GM23338 (cell line): ENCODE measurements at places on chromosomes 7 and 10.

DNA sequence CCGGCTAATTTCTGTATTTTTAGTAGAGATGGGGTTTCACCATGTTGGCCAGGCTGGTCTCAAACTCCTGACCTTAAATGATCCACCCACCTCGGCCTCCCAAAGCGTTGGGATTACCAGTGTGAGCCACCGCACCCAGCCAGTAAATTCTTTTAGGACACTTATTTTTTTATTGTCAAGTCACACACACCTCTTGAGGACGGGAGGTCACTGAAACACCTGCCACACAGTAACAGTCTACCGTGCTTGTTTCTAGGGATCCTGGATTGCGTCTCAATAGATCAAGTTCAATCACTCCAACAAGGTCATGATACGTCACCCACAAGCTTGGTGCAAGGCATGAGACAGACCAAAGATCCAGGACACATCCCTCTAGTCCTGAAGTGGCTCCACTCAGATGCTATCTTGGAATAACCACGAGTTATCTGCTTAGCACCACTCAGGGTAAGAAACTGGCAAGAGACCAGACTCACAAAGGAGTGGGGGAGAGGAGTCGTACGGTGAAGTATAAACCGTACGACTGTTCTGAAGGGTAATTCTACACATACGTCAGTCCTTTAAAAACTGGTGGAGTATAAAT lies 58.9 kb upstream of the NCAPG2 start:
- DNase-seq, result no peak

GRCh38 chr10:79384773-79385391 lies 37.6 kb downstream of the PPIF start:
- DNase-seq, result no peak

DNA sequence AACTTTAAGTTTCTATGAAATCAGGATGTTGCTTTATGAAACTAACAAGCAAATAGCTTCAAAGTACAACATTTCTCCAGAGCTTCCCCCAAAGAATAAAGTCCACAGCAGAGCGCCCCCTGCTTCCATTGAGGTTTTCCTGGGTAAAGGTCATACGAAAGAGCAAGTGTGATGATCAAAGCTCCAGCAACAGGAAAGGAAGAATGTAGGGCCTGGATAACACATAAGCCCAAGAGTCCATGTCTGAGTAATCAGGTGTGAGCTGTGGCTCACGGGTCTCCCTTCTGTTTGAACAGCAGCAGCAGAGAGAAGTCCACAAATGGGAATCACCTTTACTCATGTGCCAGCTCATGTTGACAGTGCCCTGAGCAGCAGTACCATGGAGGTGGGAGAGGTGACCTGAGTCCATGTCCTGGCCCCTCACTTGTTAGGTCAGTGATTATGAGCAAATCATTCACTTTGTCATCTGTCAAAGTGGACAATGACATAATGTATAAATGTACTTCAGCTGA lies 50.5 kb downstream of the MRPL32 start:
- DNase-seq, result peak; percentile 54

- peak; percentile 85 for DNase-seq
Observed at GRCh38 chr7:31782411-31782991, 95.5 kb downstream of the PPP1R17 start.

- DNase-seq, result peak; percentile 29
Observed at GRCh38 chr10:130742941-130743675, 568.4 kb downstream of the TCERG1L start.

GRCh38 chr7:45130910-45131309 lies 19.4 kb upstream of the TBRG4 start:
- DNase-seq, result no peak

DNA sequence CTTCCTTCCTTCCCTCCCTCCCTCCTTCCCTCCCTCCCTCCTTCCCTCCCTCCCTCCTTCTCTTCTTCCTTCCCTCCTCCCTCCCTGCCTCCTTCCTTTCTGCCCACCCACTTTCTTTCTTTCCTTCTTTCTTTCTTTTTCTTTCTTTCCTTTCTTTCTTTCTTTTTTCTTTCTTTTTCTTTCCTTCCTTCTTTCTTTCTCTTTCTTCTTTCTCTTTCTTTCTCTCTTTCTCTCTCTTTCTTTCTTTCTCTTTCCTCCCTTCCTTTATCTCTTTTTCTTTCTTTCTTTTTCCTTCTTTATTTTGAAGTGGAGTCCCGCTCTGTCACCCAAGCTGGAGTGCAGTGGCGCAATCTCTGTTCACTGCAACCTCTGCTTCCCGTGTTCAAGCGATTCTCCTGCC lies 33.7 kb upstream of the GTF2IRD1 start:
- no peak for DNase-seq

GRCh38 chr7:20282959-20283358 lies 47.7 kb upstream of the ITGB8 start:
- no peak for DNase-seq

- no peak for DNase-seq
Observed at GRCh38 chr10:98217801-98218200, 50.2 kb downstream of the LOXL4 start.

DNA sequence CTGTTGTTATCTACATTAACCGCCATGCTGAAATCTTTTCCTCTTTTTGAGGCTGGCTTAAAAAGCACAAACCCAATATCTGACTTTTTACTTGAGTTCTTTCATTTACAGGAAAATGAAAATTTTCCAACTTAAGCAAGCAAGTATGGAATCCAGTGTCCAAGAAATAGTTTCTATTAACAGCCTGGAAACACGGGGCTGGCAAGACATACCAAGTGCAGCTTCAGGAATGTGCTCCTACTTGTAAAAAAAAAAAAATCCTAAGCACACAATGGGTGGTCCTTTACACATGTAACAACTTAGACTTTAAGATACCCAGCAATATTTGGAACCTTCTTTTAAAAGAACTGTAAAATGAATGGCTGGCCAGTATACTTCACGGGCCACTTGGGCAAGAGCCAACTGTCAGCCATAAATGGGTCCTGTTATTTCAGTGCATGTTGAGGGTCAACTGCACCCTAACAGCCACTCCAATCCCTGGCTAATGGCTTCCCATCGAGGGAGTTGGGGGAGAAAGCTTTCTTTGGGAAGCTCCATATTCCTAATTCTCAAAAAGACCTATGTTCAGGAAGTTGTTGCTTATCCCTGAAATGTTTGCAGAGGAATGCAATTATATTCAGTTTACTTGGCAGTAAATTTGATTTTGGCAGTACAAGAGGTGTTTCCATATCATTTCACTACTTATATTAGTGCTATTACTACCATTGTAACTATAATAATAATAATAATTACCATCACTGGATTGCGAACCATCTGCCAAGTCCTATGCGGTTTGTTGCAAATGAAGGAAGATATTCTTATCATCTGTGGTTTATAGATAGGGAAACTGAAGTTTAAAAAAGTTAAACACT lies 236.4 kb upstream of the TMEM72 start:
- DNase-seq, result no peak

GRCh38 chr7:149670288-149670687 lies 103.1 kb downstream of the ZNF467 start:
- DNase-seq, result no peak

- DNase-seq, result no peak
Observed at GRCh38 chr10:122387572-122387971, 13.1 kb downstream of the PLEKHA1 start.

DNA sequence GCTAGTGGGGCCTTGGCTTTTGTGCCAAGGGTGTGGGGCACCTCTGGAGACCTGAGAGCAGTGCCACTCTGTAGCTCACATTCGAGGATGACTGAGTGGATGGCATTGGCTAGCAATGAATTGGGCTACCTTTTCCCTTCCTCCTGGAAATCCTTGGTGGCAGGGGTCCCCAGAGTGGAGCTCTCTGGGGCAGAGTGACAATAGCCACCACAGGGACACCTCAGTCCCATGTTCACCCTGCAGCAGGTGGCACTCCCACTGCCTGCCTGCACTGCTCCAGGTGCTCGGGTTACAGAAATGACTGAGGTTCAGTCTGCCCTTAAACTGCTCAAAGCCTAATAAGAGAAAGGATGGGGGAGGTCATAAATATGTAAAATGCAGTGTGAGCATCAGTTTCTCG lies 17.8 kb downstream of the BTBD16 start:
- DNase-seq, result no peak

DNA sequence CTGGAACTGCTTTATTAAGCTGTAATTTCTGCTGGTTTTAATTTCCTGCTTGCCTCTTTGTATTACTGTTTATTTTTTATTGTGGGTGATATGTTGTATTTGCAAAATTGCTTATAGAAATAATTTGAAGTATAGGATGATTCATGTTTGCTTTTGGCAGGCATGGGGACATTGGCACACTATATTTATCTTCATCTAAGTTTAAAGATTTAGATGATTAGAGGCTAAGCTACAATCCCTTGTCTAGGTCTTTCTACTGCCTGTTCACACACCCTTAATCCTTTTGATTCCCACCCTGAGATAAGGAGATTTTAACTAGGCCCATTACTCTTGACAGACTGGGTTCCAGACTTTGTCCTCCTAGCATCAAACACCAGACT lies 182.8 kb upstream of the KAT6B start:
- DNase-seq, result no peak

DNA sequence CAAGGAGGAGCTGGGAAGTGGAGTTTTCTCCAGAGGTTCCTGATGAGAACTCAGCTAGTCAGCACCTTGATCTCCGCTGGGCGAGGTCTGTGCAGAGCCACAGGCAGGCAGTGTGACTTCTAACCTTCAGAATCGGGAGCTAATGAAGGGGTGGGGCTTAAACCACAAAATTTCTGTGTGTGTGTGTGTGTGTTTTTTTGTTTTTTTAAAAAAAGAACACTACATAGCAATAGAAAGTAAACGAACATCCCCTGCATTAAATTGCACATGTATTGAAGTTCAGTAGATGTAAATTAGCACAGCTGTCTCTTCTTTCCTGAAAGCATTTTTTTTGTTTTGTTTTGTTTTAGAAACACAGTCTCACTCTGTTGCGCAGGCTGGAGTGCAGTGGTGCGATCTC lies 46.2 kb downstream of the RBM17 start:
- no peak for DNase-seq

- no peak for DNase-seq
Observed at GRCh38 chr10:96216775-96217174, 54.6 kb downstream of the BLNK start.

- DNase-seq, result no peak
Observed at GRCh38 chr7:66142996-66143395, 28.3 kb downstream of the CRCP start.

GRCh38 chr10:68597407-68597806 lies 37.3 kb downstream of the TET1 start:
- no peak for DNase-seq

DNA sequence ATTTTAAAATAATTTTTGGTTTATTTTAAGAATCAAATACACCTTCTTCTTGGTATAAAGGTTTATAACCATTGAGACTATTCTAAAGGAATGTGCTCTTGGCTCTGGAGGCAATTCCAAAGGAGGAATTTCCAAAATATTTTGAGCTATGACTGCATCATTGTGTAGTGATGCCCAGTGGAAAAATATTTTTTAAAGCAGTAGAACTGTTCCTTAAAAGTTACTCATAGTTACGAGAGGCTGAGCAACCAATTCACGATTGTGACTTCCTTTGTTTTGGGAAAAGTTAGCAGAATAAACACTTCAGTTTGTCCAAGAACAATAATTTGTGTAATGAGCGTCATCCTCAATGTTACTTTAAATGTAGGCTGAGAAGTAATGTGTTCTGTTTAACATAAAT lies 233.6 kb downstream of the BAMBI start:
- DNase-seq, result no peak

DNA sequence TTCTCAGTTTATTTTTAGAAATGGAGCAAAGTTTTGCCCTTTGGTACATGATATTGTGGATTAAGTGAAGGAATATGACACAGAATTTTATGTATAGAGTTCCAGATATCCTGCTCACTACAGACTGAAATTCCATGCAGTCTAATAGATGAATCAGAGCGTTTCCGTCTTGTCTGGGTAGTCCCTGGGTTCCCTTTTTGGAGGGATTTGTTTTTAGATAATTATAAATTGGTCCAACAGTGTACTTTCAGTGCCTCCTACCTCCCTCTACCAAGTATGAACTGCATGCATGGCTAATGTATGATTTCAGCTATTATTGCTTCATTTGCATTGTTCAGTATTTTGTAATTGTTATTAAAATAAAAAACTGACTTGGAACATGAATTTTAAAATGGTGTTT lies 74.4 kb downstream of the SEPTIN7 start:
- DNase-seq, result no peak

- DNase-seq, result no peak
Observed at GRCh38 chr7:23373151-23374004, 74.2 kb downstream of the MALSU1 start.

GRCh38 chr7:50791363-50791937 lies 8.8 kb upstream of the GRB10 start:
- no peak for DNase-seq

DNA sequence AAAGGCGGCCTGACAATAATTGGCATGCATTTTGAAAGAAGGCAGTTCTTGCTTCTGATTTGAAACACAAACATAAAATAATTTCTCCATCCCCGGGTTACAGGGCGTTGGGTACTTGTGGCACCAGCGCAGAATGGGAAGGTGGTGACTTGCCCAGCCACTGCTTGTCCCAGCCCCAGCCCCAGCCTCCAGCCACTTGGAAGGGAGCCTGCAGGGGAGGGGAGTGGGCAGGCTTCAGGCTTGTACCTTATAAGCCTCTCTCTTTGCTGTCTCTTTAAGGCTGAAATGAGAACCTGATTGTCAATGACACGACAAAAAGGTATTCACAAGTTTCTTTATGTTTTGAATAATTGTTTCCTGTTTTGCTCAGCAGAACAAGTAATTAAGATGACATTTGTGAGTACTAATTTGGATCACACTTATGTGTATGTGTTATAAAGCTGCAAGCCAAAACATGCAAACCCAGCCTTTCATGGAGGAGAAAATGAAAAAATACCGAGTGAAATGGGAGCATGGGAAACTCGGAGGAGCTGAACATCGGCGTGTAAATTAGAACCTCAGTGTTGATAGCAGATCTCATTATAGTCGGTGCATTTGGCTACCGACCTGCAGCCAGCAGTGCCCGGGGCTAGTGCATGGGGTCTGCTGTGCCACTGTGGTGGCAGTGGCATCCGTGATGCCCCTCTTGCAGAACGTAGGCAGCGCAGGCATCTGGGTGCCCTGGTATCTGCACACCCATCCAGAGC lies 129.9 kb downstream of the EBF3 start:
- DNase-seq, result no peak
